ENCODE measurements at places on chromosomes 12 and 14.

DNA sequence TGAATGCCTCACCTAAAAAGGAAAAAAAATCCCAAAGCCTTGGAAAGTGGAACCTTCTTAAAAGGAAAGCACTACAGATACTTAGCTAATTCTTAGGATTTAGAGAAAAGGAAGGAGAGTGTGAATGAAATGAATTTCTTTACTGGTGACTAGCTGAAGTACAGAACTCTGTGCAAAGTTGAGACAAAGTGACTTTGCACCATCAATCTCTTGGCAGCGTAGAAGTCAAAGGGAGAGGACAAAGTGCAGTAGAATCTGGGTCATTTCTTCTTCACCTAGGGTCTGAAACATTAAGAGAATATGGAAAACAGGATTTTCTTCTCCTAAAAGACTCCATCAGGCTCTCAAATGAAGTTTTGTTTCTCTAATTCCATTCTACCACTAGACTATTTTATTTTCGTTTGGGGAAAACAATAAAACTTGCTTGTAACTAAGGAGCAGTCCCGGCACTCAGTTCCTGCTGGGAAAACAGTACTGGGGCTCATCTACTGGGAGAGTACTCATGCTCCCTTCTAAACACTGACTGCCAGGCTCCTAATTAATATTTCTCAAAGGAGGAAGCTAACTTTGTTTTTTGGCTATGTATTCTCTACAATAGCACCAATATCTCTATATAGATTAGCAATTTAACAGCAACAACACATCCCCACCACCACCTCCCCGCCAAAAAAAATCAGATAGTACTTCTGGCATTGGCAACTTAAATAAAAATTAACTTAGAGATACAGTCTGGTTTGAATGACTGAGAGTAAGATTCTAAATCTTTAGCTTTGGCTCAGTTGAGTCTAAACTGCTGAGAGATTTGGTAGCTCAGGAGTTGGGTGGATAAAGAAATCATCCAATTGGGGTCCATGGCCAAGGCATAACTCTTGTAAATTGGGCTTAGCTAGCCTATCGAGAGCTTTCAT is 110.7 kb downstream of the SLC15A5 start:
- DNase-seq: no peak

- DNase-seq: no peak
These were observed 569 bp upstream of the ARHGEF40 start for GRCh38 chr14:21069388-21070082.

GRCh38 chr14:19851365-19851764 is 23.6 kb upstream of the OR4K2 start:
- DNase-seq: no peak

- DNase-seq: no peak
These were observed 2.8 kb downstream of the OLR1 start for GRCh38 chr12:10169104-10169503.

DNA sequence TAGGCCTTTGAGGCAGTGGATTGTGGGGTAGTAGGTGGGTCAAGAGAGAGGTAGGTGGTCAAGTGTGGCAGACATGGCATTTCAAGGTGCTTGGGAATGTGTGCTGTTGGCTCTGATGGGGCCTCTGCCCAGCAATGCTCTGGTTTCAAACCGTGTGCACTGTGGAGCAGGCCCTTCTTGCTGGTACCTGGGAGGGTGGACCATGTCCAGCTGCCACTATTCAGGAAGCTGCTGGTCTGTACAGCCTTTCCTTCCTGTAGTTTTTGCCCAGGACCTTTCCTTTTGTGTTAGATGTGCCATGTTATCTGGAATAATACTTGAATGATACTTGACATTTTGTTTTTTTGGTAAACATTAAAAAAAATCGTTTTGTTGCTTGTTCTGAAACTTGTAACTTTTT is 14.8 kb downstream of the RIMKLB start:
- no peak for DNase-seq

DNA sequence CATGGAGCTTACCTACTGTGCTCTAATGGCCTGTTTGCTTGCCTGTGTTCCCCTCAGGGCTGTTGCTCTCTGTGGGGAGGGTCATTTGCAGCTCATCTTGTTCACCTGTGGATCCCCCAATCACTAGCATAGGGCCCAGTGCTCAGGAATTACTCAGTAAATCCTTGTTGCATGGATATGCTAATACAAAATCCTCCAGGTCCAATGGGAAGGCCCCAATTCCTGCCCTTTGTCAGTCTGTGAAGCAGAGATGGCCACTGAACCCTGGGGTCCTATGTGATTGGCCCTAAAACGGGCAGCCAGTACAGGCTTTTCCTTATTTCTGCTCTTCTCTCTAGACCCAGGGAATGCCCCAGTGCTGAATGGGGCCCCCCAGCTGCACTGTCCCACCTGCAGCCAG is 44.1 kb downstream of the FOS start:
- no peak for DNase-seq

GRCh38 chr14:101495827-101496775 is 65.2 kb upstream of the DIO3 start:
- DNase-seq: no peak

DNA sequence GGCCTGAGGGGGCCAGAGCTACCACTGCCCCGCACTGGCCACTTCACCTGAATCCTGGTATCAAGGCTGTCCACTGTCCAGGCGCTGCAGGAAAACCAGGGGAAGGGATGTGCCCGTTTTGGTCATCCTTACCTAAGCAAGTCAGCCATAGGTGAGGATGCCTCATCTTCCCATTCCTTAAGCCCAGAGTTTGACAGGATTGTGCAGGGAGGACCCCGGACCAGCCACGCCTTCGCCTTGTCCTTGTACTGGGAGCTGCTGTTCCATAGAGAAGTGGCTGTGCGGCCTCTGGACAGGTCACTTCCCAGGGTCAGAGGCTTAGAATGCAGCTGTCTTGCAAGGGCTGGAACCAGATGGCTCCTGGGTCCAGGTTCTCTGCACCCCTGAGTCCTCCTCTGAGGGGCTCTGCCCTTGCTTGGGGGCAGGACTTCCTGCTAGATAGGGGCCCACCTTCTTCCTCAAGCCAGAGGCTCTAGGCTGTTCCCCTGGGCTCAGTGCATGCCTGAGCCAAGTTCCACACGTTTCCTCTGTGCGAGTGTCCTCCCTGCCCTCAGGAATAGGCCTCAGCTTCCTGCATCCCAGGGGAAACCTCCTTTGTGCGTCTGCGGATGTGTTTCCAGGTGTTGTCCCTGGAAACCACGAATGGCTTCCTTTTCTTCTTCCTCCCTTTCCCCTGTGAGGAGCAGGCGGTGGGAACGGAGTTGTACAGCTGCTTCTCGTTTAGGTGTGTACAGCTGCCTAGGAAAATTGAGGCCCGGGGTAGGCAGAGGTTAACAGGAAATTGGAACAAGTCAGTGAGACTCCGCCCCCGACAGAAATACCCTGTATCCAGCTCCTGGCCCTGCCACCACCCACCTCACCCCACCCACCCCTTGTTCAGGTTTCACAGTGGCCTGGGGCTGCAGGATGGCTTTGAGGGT is 54.3 kb upstream of the RIN3 start:
- DNase-seq: no peak

Measured in GM12892 (cell line).